ENCODE measurements at places on chromosomes 6 and 20. TPM values are rescaled to one million over a fixed set of nuclear protein-coding genes. Genes with fewer than 3 reads are reported as not detected.

The BTBD3 gene
- 56.0 TPM for total RNA-seq

The ZNF831 gene
- 0.56 TPM for total RNA-seq

The SLC22A3 gene
- total RNA-seq, result 0.18 TPM

GRCh38 chr20:56518721-56519398, 5.7 kb upstream of the FAM209A start:
- peak overlapping the region; percentile 37 for H3K4me3 ChIP-seq
- H3K27ac ChIP-seq, result no peak overlapping the region
- no peak for DNase-seq
- H3K4me1 ChIP-seq, result no peaks in the 10 kb centered on the region
- no peaks in the 10 kb centered on the region for H3K27me3 ChIP-seq
- peaks cover 44% of the 10 kb centered on the region for H3K36me3 ChIP-seq

- H3K27me3 ChIP-seq, result peaks cover 2% of the 10 kb centered on the region
- H3K4me1 ChIP-seq, result peaks cover 14% of the 10 kb centered on the region
- no peaks in the 10 kb centered on the region for H3K36me3 ChIP-seq
- H3K27ac ChIP-seq, result no peak overlapping the region
- no peak for DNase-seq
These were observed 79.0 kb upstream of the ATXN1 start for GRCh38 chr6:16840291-16840690.

DNA sequence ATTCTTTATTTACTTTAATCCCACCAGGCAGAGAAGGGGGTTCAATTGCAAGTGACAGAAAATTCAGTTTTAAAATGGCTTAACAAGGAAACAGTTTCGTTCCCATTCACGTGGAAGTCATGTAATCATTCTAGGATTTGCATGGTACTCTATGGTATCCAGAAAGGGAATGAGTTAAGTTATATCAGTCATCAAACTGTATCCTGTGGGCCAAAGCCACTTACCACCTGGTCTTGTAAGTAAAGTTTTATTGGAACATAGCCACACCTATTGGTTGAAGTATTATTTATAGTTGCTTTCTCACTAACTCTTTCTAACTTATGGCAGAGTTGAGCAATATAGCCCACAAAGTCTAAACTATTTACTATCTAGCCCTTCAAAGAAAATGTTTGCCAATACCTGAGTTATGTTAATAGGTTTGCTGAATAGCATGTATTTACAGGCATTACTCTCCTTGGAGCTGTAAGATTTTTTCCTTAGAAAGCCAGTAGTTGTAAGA, 10.2 kb upstream of the MMS22L start:
- H3K4me3 ChIP-seq, result no peak overlapping the region
- H3K27ac ChIP-seq, result no peak overlapping the region
- no peaks in the 10 kb centered on the region for H3K4me1 ChIP-seq
- H3K36me3 ChIP-seq, result no peaks in the 10 kb centered on the region
- H3K27me3 ChIP-seq, result no peaks in the 10 kb centered on the region

DNA sequence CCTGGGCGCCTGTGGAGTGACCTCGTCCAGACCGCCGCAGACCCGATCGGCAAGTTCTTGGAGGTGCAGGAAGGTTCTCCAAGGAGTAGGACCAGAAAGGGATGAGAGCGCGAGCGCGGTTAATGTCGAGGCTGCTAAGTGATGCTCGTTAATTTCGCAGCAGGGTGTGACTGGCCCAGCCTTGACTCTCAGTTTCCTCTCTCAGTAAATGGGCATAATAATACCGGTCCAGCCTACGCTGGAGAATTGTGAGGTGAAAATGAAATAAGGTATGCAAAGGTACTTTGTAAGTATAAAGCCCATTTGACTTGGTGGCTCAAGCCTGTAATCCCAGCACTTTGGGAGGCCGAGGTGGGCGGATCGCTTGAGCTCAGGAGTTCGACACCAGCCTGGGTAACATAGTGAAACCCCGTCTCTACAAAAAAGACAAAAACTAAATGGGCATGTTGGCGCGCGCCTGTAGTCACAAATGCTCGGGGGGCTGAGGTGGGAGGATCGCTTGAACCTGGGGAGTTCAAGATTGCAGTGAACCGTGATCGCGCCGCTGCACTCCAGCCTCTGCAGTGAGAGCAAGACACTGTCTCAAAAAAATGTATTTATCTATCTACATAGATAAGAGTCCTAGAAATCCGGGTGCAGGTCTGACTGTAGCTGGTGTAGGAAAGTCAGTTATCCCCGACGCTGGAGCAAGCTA, 634 bp upstream of the BTBD9 start:
- DNase-seq, result no peak
- peak overlapping the region; percentile 93 for H3K4me3 ChIP-seq
- peaks cover 12% of the 10 kb centered on the region for H3K4me1 ChIP-seq
- peaks cover 1% of the 10 kb centered on the region for H3K27me3 ChIP-seq

All from endothelial cell (in vitro differentiated cells).